Activated T-cell treated with anti-CD3 and anti-CD28 coated beads, Interleukin-2, amount 50 U/mL, for 48 hours (primary cell): ENCODE measurements at places on chromosomes 7 and 10.
A peak's percentile ranks its signal among the peaks of the same experiment; 100 is the strongest.

GRCh38 chr10:10845826-10846503, 171.7 kb upstream of the CELF2 start:
- DNase-seq, result no peak

DNA sequence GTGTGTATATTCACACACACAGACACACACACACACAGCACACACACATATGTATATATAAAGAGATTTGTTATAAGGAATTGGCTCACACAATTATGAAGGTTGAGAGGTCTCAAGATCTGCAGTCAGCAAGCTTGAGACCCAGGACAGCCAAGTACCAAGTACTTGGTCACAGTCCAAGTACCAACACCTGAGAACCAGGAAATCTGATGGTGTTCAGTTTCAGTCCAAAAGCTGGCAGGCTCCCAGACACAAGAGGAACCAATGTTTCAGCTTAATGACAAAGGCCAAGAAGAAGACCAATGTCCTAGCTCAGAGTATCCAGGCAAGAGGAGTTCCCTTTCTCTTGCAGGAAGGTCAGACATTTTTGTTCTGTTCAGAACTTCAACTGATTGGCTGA, 780.2 kb downstream of the MAGI2 start:
- no peak for DNase-seq

- DNase-seq, result no peak
These were observed 50.8 kb downstream of the VOPP1 start for GRCh38 chr7:55521512-55521911.

GRCh38 chr7:147498081-147498480, 1092.5 kb upstream of the C7orf33 start:
- DNase-seq, result no peak

- DNase-seq, result no peak
These were observed 720.2 kb upstream of the FZD8 start for GRCh38 chr10:36362257-36362656.

DNA sequence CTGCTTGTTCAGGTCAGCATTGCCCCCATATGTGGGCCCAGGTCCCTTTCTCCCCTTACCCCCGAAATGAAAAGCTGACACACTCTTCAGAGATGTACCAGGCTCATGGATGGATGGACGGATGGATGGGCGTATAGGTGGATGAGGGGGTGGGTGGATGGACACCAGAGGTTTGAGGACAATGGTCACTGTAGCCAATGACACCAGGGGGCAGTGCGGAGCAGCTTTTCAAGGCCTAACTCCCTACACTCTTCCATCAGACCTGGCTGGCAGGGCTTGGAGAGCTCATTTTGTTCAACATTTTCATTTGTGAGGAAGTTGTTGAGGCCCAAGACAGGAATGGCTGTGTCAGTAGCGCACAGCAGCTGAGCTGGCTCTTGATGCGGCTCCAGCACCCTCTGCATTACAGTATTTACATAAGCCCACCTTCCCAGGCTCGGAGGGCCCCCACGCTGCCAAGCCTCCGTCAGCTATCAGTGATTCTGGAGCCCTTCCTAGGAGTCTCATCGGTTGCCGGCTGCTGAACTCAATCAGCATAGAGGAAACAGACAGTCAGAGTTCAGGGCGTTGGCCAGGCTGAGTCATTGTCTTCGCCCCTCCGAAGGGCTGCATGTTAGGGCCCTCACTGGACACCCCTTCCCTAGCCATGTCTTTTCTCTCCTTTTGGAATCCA, 11.6 kb upstream of the FFAR4 start:
- peak; percentile 73 for DNase-seq

- no peak for DNase-seq
These were observed 180.4 kb upstream of the PHYHIPL start for GRCh38 chr10:58996063-58996462.

GRCh38 chr10:70457759-70458305, 16.4 kb upstream of the NODAL start:
- DNase-seq, result no peak

- no peak for DNase-seq
These were observed 125.9 kb downstream of the ADAM12 start for GRCh38 chr10:126262233-126262838.
